Heart right ventricle (tissue), 16 donors: ENCODE measurements at places on chromosomes 2 and 18. TPM values are rescaled to one million over a fixed set of nuclear protein-coding genes. Genes with fewer than 3 reads are reported as not detected.

Gene ZBTB7C
- total RNA-seq: 1.5 TPM

Gene ABHD1
- 2.6 TPM for total RNA-seq

Gene NDUFAF7
- total RNA-seq: 27.5 TPM

Gene TTR
- not detected for total RNA-seq
